Activated CD4-positive, alpha-beta T cell treated with anti-CD3 and anti-CD28 coated beads, Interleukin-2, amount 50 U/mL, for 1 hour (primary cell): ENCODE measurements at places on chromosomes 5 and 9.
A peak's percentile ranks its signal among the peaks of the same experiment; 100 is the strongest.

DNA sequence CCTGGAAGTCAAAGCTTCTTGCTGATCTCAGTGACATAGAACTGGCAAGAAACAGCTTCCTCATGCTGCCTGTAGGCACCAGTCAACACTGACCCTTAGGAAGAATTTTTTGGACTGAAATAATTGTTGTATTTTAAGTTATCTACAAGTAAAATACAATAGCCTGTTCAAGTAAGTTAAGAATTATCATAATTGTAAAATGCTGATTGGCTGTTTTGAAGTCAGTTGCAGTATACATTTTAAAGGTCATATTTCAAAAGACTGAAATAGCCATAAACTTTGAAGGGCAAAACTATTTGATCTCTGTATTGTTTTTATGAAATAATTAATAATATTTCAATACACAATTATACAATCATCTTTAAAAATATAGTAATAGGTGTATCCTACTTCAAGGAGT is 794.9 kb downstream of the MAT2B start:
- no peak for DNase-seq

GRCh38 chr9:130665431-130666392 is 1.3 kb downstream of the PRDM12 start:
- DNase-seq: no peak

DNA sequence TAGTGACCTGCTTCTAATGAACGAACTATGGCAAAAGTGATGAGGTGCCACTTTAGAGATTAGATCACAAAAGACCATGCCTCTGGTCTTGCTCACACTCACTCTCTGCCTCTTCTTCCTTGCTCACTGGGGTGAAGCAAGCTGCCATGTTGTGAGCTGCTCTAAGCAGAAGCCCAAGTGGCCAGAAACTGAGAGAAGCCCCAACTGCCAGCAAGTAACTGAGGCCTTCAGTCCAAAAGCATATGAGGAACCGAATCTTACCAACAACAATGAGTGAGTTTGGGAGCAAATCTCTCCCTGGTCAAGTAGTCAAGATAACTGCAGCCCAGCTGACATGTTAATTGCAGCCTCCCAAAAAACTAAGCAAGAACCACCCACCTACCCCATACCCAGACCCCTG is 126.0 kb upstream of the ACO1 start:
- DNase-seq: no peak

- no peak for DNase-seq
Observed at GRCh38 chr5:129049126-129049799, 45.3 kb upstream of the ISOC1 start.

GRCh38 chr5:115372146-115372545 is 75.7 kb upstream of the CCDC112 start:
- DNase-seq: no peak

GRCh38 chr5:151159649-151160373 is 2.2 kb upstream of the ANXA6 start:
- DNase-seq: no peak

DNA sequence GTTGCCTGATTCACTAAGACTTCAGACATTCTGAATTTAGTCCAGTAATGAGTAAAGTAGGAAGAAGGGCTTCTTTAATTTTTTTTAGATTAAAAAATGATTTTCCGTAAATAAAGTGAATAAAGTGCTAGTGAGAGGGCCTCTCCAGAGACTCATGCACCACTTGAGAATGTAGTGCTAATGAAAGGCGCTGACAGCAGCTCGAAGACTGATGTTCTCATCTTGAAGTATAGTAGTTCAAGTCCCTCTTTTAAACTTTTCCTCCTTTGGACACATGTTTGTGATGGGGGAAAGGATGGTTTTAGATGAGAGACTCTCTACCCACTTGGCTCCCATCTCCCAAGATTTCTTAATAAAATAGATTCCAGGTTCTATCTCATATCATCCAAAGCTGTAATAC is 48.5 kb downstream of the G3BP1 start:
- no peak for DNase-seq

DNA sequence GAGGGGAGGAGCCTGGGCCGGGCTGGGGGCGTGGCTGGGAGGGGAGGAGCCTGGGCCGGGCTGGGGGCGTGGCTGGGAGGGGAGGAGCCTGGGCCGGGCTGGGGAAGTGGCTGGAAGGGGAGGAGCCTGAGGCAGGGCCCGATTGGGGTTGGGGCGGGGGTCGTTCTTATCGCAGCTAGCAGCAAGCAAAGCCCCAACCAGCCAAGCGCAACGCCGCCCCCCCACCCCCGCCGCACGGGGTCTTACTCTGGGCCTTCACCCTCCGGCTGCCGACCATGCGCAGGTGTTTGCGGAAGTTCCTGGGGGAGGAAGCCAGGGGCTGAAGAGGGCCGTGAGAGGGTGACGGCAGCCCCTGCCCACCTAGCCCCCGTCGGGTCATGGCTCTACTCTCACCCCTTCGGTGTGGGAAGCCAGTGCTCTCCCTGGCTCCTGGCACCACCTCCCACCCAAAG is 5.0 kb downstream of the NSMF start:
- peak; percentile 45 for DNase-seq
